NCI-H1417 treated with DMSO at 0.1 percent for 48 hours (cell line): ENCODE measurements at places on chromosomes 13 and 19.

GRCh38 chr13:51518827-51519226 is 65.4 kb upstream of the WDFY2 start:
- DNase-seq: no peak

GRCh38 chr13:102680842-102681740 is 13.8 kb downstream of the METTL21C start:
- DNase-seq: no peak

- DNase-seq: no peak
These were observed 264.5 kb upstream of the TSHZ3 start for GRCh38 chr19:31613683-31614219.

DNA sequence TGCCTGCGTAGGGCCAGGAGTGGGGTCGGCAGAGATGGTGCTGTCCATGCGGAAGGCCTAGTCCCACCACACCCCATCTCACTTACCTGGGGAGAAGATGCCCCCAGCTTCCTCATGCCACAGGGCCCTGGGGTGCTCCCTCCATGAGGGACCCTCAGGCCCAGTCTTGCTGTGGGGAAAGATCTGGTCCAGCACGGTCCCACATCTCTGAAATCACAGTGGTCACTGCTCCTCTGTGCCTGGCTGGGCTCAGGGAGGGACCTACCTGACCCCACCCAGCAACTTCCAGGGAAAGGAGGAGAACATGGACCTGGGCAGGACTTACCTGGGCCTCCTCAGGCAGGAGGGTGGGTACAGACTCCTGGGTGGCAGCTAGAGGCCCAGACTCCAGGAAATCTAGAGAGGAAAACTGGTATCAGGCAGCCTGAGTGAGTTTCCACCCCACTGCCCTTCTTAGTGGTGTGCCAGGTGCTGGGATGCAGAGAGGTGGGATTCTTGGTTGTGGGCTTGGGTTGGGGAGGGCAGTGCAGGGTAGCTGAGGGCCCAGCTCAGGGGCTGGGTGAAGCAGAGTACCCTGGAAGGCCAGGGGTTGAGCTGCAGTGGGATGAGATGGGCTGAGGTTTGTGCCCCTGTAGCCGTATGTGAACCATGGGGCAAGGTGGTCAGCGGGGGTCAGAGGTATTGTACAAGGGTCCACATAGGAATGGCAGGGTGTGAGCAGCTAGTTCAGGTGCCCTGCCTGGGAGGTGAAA is 3.8 kb downstream of the MZF1 start:
- DNase-seq: no peak

- DNase-seq: no peak
These were observed 25.0 kb upstream of the VWA8 start for GRCh38 chr13:41985788-41986508.

DNA sequence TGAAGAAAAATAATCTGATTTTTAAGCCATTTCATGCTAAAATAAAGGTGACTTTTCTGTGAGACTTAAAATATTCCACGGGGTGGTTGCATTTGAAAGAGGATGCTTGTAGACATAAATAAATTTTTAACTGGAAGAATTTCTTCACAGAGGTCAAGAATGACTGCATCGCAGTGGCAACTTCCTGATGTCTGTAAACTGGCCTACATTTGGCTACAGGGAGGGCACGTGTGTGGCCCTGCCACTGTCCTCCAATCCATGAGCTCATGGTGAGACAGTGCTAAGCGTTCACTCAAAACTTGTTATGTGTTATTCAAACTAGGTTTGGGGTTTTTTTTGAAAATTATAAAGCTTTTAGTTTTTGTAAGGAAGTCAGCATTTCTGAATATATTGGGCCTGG is 1089.3 kb downstream of the EFNB2 start:
- DNase-seq: no peak

DNA sequence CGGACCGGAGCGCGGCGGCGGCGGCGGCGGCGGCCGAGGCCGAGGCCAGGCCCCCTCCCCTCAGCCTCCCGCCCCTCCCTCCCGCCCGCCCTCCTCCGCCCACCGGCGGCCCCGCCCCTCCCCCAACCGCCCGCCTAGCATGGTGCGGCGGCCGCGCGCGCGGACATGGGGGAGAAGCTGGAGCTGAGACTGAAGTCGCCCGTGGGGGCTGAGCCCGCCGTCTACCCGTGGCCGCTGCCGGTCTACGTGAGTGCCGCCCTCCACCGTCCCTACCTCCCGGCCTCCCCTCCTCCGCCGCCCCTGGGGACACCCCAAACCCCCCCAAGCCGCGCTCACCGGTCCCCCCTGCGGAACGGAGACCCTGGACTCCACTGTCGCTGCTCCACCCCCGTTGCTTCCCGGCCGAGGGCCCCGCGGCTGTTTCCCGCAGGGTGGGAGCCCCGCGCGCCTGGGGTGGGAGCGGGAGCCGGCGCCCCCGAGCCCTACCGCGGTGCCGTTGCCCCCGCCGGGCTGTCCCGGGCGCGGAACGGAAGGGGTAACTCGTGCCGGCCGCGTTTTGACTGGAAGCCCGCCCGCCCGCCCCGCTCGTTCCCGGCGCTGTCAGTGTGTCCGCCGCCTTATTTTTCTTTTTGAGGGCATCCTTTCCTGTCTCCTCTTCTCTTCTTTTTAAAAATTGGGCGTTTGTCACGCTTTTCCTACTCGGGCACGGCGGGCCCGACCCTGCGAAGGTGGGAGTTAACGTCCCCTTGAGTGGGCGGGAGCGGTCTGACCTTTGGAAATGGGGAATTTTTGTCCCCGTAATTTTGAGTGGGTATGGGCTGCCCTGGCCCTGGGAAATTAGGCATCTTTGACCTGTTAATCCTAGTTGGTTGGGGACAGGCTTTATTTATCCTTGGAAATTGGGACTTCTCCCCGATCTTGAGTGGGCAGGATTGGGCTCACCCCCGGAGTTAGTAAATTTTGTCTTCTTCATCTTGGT is 576 bp downstream of the DOT1L start:
- no peak for DNase-seq

- DNase-seq: peak; percentile 44
These were observed 272.8 kb downstream of the OLFM4 start for GRCh38 chr13:53301449-53301848.
